ENCODE measurements at places on chromosomes 13 and 19.

GRCh38 chr13:61246351-61246750, 169.3 kb downstream of the PCDH20 start:
- DNase-seq = no peak

DNA sequence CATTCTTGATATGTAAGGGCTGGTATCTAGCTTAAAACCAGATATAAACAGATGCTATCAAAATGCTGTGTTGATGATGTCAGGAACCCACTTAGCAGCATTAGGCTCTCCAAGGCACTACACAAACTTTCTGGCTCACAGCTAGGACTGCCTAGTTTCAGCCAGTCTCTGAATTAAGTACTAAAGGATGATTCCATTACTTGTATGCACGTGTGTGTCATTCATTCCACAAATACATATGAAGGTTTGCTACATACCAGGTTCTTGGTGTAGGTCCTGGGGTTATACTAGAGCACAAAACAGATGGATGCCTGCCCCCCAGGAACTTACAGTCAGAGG, 151.5 kb downstream of the RGCC start:
- DNase-seq = no peak

DNA sequence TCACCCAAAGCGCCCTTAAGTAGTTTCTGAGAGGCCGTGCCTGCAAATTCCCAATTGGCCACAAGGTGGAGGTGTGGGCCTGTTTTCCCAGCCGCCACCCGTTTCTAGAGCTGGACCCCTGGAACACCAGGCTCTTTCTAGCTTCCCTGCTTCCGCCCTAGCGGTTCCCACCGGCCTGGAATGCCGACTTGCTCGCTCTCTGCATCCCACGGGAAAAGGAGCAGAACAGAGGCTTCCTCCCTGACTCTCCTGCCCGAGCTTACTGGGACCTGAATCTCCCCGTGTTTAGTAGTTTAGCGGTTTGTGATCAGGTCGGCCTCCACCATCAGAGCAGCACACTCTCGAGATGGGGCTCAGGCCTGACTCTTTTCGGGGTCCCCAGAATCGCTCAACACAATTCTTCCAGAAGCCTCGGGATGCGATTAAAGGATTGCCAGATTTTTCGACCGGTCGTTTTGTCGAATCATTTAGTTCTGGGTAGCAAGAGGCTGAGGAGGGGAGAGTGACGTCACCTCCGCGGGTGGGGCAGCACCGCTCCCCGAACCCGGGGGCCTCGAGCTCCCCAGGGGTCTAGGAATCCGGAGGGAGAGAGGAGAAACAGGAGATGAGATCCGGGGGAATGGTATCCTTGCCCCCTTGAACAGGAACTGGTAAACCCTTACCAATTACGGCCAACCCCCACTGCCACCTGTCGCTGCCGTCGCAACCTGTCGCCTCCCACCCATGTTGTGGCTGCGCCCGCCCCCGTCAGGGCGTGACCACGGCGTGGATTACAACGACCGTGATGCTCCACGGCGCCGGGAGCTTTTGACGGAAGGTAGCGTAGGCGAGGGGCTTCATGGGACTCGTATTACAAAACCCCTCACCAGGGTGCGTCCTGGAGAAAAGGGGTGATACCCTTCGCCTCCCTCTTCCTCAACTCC, 8.0 kb downstream of the NAPSA start:
- peak; percentile 75 for DNase-seq

DNA sequence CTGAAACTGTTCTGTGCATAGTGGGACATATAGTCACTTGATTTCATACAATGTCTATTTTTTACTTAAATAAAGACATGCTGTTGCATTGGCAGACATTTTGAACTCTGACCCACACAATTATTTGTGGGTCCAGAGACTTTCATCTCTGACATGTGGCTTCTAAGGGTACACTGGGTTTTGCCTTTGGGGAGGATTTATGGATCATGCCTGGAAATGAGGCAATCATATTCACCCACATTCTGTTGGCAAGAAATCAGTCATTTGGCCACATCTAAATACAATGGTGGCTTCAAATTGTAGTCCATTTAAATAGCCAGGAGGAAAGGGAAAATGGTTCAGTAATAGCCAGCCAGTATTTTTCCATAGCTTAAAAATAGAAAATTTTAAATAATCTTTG, 238.3 kb upstream of the KLF12 start:
- DNase-seq = no peak

- DNase-seq = no peak
These were observed 245.6 kb downstream of the KLF5 start for GRCh38 chr13:73304442-73304841.

DNA sequence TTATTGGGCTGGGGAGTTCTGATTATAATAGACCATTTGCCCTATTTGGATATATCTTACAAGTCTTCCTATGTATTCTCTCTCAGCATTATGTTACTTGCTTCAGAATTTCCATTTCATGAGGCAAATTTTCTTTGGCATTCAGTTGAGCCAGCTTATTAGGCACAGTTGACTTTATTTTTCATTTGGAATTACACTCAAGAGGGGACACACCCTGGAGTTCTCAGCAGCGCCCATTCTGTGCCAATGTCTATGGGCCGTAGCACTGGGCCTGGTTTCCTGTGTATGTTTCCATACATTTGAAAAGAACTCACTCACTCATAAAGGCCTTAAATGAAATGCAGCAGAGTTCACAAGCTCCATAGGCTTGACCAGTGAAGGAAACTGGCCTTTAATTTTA, 138.5 kb downstream of the KLF12 start:
- no peak for DNase-seq

DNA sequence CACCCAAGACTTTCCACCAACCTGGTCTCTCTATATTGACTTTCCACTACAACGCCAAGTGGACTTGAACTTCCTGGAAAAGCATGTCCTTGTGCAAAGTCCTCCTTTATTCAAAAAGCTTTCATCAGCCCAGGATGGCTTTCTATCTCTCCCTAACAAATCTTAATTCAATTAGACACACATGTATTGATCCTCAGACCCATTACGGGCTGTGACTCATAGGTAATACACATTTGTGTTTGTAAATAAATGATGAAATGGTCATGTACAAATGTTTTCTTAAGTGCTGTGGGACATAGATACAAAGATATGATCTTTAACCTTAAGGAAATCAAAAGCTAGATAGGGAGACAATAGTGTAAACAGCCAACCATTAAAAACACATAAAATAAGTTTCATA, 1189.7 kb downstream of the EFNB2 start:
- DNase-seq = no peak

DNA sequence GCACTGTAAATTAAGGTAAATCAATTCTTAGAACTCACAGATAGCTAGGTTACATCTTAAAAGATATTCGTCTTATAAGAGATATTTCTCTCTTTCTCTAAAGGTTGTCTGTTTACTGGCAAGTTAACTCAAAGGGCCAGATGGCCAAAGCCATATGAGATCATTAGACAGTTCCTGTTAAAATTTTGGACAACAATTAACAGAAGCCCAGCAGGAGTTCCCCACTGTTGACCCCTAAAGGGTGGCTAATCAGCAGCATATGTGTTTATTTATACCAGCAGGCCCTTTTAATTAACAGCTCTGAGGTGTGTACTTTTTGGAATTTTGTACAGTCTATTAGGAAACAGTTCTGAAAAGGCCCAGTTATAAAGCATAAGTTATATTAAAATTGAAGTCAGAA, 245.8 kb downstream of the LIG4 start:
- DNase-seq = no peak

GRCh38 chr13:66984241-66984640, 245.9 kb downstream of the PCDH9 start:
- no peak for DNase-seq

DNA sequence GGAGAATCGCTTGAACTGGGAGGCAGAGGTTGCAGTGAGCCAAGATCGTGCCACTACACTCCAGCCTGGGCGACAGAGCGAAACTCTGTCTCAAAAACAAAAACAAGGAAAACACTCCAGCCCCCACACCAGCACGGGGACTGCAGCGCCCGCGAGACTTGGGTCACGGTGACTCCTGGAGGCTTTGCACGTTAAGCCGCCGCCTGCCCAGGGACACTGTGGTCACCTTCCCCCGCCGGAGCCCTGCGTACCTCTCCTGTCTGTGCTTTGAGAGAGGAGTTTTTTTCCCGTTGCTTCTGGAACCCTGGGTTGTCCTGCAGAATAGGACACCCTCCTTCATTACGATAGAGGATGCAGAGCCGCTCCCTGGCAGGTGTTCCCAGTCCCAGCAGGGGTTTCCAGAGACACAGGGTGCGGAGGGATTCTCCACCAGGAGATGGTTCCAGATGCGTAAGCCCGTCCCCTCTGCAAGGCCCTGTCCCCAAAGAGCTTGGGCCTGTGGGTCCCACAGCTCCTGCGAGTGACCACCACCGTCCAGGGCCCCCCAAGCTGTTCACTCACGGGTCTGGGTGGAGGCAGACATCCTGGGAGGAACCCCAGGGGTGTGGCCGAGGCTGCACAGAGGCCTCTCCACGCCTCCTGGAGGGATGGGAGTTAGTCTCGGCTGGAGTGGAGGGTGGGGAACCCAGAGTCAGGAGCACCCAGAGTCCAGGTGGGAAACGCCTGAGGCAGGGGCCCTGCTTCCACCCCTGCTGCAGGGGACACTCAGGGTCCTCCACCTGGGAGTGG, 42.8 kb upstream of the NDUFS7 start:
- DNase-seq = peak; percentile 20

DNA sequence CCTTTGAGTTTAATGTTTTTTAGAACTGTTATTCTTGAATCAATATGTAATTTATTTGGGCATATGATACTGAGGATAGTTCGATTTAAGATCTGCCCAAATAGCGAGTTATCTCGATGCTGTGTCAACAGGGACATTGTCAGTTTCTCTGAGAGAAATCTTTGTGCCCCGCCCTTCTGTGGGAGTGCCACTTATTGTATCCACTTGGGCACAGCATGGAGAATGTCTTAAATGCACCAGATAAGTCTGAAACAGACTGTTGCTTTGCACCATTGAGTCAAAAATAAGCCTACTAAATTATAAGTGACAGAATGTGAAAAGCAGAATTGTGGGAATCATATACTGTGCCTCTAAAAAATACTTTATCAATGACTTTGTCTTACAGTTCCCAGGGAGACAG, 45.6 kb downstream of the RNASEH2B start:
- no peak for DNase-seq

- DNase-seq = no peak
These were observed 56.6 kb upstream of the ANKRD10 start for GRCh38 chr13:110971486-110971885.

DNA sequence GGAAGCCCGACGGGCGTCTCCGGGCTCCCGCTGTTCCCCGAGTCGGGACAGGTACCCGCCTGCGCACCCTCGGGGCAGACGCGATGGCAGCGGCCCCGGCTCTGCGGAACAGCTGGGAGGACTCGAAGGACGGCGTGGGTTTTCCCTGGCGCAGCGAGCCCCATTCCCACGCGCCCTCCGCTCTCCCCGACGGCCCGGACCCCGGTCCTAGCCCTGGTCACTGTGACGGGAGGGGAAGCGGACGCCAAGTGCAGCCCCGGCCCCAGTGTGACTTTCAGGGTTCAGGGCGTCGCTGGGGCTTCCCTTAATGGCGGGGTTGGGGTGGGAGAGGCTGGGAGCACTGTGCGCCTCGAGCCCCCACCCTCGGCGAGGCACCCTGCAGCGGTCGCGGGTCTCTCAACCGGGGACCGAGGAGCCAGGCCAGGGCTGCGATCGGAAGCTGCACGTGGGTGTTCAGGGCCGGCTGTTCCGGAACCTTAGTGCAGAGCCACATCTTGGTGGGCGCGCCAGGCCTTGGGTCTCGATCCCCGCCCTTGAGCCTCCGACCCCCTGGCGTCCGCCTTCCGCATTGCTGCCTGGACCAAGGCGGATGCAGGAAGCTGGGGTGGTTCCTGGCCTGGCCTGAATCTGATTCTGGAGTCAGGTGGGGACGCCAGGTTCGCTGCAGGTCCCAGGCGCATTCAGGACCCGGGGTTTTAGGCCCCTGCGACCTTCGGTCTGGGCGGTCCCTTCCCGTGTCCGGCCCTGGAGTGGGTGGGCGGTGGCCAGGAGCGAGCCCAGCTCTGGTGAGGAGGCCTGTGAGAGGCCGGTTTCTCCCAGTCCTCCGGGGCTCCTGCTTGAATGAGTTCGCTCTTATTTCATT, 3.5 kb downstream of the LGALS7B start:
- no peak for DNase-seq

DNA sequence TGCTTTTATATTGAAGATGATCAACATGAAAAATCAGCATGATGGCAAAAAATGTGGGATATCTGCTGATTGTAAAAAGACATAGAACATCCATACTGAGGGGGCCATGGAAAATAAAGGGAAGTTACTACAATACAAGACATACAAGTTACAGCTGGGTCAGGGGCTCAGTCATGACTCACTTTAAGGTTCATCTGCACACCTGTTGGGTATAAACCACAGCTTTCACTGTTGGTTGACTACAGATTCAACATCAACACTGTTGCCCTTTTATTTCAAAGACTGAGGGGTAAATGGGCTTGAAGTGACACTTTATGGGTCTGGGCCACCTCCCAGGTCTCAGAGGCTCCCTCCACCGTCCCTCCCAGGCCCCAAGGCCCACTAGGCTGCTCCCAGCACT, 98.1 kb upstream of the IRS2 start:
- DNase-seq = no peak

GRCh38 chr19:35851213-35852028, 883 bp downstream of the NPHS1 start:
- DNase-seq = peak; percentile 56

GRCh38 chr19:12333162-12334159, at the start of gene ZNF563:
Gene ZNF563, minus strand, starts transcription at chr19:12333633. Its CDS starts 151 bp downstream, at chr19:12333482.
- DNase-seq = peak; percentile 82

DNA sequence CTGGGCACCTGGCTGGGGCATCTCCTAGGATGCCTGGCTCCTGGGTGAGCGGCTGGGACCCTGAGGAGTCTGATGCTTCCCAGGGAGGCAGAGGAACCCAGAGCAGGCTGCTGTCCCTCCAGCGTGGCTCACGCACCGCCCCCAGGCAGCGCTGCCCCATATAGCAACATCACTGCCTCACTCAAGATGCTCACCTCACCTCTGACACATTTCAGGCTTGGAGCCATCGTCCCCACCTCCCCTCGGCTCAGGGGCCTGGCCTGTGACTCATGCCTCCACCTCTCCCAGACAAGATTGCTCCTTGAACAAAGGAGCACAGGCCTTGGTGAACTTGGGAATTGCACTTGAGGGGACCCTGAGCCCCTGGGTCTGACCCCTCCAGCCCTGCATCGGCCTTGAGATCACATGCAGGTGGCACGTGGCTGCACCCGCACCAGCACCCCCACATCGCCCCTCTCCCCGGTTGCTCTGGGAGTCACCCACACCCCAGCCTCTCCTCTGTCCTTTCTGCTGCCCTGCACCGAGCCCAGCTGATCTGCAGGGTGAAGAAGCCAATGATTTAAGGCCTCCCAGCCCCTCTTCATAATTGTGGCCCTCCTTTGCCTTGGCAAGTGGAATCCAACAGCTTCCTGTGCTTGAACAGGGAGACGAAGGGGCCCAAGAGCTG, 11.2 kb downstream of the CEBPA start:
- DNase-seq = no peak

- DNase-seq = no peak
These were observed 1.3 kb upstream of the ISYNA1 start for GRCh38 chr19:18439025-18439909.

DNA sequence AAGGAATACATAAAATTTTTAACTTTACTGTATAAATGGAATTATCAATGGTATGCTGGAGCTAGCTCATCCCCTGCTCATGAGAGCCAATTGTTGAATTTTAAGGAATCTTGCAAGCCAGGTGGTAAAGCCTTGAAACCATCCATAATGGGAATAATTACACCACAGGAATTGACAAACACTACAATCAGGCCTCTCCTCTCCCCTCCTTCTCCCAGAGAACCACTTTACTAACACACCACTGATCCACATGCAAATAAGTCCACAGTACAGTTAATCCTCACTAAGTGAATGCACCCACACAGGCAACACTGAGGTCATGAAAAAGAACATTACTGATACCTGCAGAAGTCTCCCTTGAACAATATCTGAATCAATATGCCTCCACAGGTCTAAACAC, 140.5 kb downstream of the KLF12 start:
- DNase-seq = peak; percentile 37
